ENCODE measurements at places on chromosomes 6 and 20. TPM values are rescaled to one million over a fixed set of nuclear protein-coding genes. Genes with fewer than 3 reads are reported as not detected.

STMND1 gene
- polyA plus RNA-seq = 5.8 TPM

TMEM74B gene
- 3.9 TPM for polyA plus RNA-seq

PRPH2 gene
- polyA plus RNA-seq = 5.4 TPM

PTGIS gene
- 30.3 TPM for polyA plus RNA-seq

NMBR gene
- polyA plus RNA-seq = 3.5 TPM

ADTRP gene
- polyA plus RNA-seq = 49.6 TPM

SLC22A16 gene
- 49.5 TPM for polyA plus RNA-seq
